ENCODE measurements at places on chromosomes 7 and 10. TPM values are rescaled to one million over a fixed set of nuclear protein-coding genes. Genes with fewer than 3 reads are reported as not detected.

Gene ETV1
- not detected for polyA plus RNA-seq

Gene NKX1-2
- polyA plus RNA-seq, result not detected

Gene KMT2E
- 244 TPM for polyA plus RNA-seq

DNA sequence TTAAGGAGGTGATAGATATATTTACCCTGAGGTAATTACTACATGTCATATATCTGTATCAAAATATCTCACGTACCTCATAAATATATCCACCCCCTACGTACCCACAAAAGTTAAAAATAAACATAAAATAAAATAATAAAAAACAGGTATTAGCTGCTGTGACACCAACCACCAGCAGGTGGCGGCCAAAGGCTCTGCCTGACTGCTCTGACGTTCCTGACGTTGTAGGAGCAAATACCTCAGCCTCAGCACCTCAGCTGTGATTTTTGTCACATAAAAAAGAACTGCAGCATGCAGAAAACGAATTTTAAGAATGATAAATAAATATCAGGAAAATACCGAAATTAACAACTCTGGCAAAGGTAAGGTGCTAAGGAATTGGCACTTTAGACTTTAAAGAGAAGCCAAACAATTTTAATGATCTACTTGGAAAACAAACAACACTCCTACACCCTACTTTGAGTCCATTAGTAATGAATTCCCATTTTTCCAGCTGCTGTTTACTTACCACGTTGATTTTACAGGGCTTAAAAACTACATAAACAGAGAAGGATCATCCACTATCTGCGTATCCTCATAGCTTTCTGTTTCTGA is 125.4 kb upstream of the TARP start:
- no peaks in the 10 kb centered on the region for H3K4me1 ChIP-seq
- no peak overlapping the region for H3K4me3 ChIP-seq
- no peak overlapping the region for H3K27ac ChIP-seq
- no peaks in the 10 kb centered on the region for H3K27me3 ChIP-seq

GRCh38 chr10:125627646-125628045 is 55.3 kb downstream of the TEX36 start:
- no peaks in the 10 kb centered on the region for H3K36me3 ChIP-seq
- H3K4me3 ChIP-seq, result no peak overlapping the region

- peaks cover 18% of the 10 kb centered on the region for H3K4me1 ChIP-seq
- no peak for DNase-seq
- no peak overlapping the region for H3K27ac ChIP-seq
- peaks cover 72% of the 10 kb centered on the region for H3K36me3 ChIP-seq
Measured at GRCh38 chr10:5788969-5789368, 24.3 kb downstream of the GDI2 start.

- H3K4me1 ChIP-seq, result no peaks in the 10 kb centered on the region
- no peak overlapping the region for H3K4me3 ChIP-seq
- no peaks in the 10 kb centered on the region for H3K27me3 ChIP-seq
- no peaks in the 10 kb centered on the region for H3K36me3 ChIP-seq
- DNase-seq, result no peak
- no peak overlapping the region for H3K27ac ChIP-seq
Measured at GRCh38 chr10:54064215-54064614, 736.8 kb downstream of the PCDH15 start.

GRCh38 chr10:78296785-78297184 is 263.1 kb downstream of the RPS24 start:
- no peaks in the 10 kb centered on the region for H3K27me3 ChIP-seq
- no peaks in the 10 kb centered on the region for H3K36me3 ChIP-seq
- H3K4me1 ChIP-seq, result peaks cover 3% of the 10 kb centered on the region
- no peak for DNase-seq

DNA sequence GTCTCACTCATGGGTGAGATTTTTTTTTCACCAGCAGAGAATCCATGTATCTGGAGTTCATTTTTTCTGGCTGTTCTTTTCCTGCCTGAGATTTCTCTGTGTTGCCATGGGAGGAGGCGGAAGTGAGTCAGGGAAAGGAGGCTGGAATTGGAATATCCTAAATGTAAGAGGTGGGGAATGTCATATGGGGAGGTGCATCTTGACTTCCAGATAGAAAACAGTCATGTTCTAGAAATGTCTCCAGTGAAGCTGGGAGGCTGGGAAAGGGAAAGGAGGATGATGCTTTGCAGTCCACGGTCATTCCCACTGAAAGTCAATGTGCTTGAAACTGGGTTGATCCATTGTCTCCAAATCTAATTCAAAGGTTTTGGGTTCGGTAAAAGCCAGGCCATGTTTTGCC is 39.7 kb upstream of the HPS1 start:
- H3K36me3 ChIP-seq, result no peaks in the 10 kb centered on the region
- DNase-seq, result no peak
- H3K27ac ChIP-seq, result no peak overlapping the region
- no peak overlapping the region for H3K4me3 ChIP-seq

Data from CD4-positive, alpha-beta memory T cell (primary cell).